Progenitor cell of endocrine pancreas (in vitro differentiated cells): ENCODE measurements at places on chromosomes 11 and 22. TPM values are rescaled to one million over a fixed set of nuclear protein-coding genes. Genes with fewer than 3 reads are reported as not detected.

Gene CDON
- 24.9 and 26.4 TPM in 2 replicates for total RNA-seq

Gene HSPB2
- total RNA-seq: not detected in 2 replicates

Gene OR4C5
- total RNA-seq: not detected in 2 replicates

Gene BIRC3
- total RNA-seq: 0.29 and 0.36 TPM in 2 replicates

Gene IL18
- 1.4 and 2.9 TPM in 2 replicates for total RNA-seq

Gene CLMP
- total RNA-seq: 2.3 and 4.0 TPM in 2 replicates

Gene OR56A1
- total RNA-seq: 0.09 TPM in 1 of 2 replicates, not detected in the other

Gene PICALM
- total RNA-seq: 129 and 133 TPM in 2 replicates

Gene LAMTOR1
- 84.9 and 85.4 TPM in 2 replicates for total RNA-seq

Gene LSP1
- total RNA-seq: not detected in 2 replicates

DNA sequence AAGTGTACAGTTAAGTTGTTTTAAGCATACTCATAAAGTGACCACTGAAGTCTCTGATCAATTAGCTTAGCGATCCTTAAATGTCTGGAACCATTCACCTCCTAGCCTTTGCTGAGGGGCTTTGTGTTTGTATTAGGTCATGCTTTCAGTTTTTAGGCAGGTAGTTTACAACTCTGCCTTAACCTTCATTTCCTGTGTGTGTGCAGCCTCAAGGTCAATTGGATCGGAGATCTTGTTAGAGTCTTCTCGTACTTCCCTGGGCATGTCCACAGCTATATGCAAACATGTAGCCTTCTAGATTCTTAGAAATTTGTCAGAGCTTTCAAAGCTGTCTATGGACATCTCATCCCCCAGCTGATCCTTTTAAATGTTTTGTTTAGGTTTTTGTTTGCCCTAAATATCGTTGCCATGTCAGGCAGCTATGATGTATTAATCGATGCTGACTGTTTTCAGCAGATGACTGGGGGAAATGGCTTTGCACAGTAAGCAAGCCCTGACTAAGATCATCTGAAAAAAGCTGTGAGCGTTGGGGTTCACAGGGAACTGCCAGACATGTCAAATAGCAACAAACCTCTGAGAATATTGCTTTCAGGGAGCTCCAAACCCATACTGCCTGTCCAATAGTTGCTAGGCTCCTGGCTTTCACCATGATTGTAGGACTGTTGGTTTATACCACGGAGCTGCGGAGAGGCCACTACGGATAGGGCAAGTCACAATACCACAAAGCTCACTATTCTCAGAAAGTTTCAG, 45.6 kb downstream of the GLYAT start:
- no peak for DNase-seq

GRCh38 chr11:119797123-119797611, 68.2 kb upstream of the NECTIN1 start:
- DNase-seq: no peak

GRCh38 chr22:49763696-49764095, 64.0 kb downstream of the BRD1 start:
- DNase-seq: peak; percentile 7

- no peak for DNase-seq
Observed at GRCh38 chr11:7520981-7521487, 7.2 kb downstream of the PPFIBP2 start.

DNA sequence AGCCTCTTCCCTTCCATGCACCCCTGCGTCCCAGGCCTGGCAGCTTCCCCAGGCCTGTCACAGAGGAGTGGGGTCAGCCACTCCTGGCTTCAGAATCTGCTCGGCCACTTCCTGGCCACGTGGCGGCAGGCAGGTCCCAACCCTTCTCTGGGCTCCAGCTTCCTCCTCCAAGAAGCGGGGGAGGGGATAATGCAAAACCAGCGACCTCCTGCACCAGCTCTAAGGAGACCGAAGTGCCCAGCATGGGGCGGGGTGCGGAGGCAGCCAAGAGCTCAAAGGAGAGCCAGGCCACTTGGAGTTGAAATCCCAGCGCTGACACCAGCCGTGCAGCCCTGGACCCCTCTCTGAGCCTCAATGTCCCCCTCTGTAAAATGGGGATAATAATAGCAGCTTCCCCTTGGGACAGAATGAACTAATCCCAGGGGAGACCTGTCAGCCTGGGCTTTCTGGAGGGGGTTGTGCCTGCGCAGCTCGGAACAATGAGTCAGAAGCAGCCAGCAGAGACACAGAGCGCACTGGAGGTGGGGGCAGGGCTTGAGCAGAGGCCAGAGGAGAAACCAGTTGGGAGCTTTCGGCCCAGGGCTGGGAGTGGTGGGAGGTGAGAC, 22.8 kb upstream of the PICK1 start:
- DNase-seq: no peak

DNA sequence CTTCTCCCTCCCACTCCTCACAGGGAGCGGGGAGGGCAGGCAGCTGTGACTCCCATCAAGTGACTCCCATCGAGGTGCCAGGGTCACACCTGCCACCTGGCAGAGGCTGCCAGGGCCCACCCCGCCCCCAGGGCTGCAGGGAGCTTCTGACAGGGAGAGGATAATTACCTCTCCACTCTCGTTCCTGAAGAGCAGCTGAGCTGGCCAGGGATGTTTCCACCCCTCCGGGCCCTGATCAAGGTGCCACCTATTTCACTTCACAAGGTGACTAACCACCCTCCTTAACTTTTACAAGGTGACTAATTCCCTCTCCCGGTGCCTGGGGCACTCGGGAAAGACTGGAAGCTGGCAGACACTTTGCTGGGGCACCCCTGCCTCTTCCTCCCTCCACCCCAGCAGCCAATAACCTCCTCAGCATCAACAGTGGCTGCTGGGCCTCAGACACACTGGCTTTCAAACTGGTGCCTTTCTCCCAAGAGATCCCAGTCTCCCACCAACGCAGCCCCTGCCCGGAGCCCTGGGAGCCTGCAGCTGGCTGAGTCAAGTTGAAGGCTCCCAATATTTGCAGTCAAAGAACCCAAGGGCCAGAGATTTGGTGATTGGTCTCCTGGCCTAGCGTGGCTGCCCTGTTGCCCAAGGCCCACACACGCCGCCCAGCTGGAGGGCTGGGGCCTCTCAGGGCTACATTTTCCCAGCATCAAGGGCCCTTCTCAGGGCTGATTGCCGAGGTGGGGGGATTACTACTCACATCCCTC, 22.0 kb upstream of the MYRF start:
- no peak for DNase-seq

DNA sequence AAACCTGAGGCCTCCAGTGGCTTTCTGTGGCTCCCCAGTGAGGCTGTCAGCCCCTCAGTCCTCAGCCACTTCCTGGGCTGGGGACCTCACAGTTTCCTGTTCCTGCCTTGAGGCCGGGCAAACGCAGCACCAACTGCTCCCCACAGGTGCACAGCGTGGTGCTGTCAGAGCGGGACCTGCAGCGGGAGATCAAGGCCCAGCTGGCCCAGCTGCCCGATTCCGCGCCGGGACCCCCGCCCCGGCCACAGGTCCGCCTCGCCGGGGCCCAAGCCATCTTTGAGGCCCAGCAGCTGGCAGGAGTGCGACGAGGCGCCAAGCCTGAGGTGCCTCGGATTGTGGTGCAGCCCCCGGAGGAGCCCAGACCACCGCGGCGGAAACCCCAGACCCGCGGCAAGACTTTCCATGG, 5.4 kb downstream of the TBC1D10C start:
- no peak for DNase-seq

GRCh38 chr11:128283451-128283850, 303.9 kb downstream of the ETS1 start:
- DNase-seq: no peak

DNA sequence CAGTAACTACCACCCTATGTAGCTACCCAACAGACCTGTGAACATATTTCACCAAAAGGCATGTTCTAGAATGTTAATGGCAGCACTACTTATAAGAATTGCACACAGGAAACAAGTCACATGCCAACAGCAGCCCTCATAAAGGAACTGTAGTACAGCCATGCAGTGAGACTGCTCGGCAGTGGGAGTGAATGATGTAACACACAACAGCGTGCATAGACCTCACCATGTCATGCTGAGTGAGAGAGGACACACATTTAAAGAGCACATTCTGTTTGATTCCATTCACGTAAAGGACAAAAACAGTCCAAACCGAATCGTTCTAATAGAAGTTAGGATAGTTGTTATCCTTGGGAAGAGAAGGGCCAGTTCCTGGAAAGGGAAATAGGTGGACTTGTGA, 27.2 kb upstream of the KIRREL3 start:
- DNase-seq: no peak

DNA sequence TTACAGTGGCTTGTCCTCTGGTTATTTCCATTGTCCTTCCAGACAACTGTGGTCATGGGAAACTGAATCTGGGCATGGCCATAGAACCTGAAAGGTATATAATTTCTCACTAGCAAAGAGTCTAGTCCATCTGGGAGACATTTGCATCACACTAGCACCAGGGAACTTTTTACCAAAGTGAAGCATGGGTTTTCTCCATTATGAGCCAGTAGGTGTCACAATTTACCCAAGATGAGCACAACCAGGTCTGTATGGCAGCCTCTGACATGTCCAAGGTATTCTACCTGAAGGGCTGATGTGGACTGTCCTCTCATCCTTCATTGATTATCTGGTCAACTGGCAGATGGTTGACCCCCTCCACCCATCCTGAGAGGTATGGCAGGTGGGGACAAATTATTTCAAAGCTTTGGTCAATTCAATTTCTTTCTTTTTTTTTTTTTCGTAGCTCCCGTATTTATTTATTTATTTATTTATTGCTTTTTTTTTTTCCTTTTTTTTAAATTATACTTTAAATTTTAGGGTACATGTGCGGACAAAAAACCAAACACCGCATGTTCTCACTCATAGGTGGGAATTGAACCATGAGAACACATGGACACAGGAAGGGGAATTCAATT, 425.9 kb downstream of the TMEM135 start:
- no peak for DNase-seq

GRCh38 chr11:86147004-86147403, 78.1 kb upstream of the PICALM start:
- DNase-seq: no peak

DNA sequence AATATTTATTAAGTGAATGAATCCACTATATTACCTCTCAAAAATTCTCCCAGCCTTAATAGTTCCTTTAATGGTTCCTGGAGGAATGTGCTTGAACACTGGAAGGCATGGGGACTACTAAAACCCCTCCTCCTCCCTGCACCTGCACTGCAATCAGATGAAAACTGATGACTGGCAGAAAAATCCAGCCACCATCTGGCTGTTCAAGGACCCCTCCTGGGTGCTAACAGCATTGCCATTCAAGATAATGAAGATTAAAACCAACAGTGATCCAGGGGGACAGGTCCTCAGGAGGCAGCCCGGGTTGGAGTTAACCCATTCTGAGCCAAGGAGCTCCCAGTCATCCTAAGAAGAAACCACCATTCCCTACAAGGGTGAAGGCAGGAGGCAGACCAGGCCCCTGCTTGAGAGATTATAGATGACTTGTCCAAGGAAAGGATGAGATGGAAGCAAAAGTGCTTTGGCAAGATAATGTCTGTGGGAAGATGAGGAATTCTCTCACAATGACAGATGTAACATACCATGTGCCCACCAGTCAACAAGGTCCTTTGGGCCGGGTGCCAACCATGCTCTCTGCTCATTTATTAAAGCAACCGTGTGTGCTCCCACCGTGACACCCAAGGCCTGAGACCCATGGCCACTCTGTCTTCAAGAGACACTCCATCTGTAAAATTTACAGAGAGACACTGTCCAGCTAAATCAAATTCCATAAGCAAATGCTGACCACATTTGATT, 90.6 kb downstream of the LARGE1 start:
- no peak for DNase-seq

DNA sequence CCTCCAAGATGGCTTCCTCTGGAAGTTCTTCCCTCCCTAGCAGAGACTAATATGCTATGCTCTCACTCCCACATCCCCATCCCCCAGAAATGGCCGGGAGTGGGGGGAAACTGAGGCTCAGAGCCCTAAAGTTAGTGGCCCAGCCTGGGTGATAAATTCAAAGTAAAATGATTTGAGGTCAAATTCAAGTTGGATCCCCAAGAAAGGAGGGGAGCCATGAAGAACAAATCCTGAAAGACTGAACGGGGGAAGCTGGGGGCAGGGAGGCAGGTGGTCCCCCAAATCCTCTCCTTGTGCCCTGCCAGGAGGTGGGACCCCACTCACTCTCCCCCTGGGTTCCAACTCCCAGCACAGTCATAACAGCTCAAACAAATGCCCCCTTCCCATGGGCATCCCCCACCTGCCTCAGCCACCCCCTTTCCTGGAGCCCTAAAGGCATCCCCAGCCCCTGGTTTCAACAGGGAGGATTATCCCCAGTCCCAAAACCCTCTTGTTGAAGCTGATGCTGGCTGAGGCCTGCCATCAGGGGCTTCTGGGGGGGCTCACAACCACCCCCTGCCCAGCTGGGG, 1.1 kb downstream of the CBX6 start:
- no peak for DNase-seq

- DNase-seq: no peak
Observed at GRCh38 chr11:32213223-32213622, 122.3 kb downstream of the RCN1 start.

DNA sequence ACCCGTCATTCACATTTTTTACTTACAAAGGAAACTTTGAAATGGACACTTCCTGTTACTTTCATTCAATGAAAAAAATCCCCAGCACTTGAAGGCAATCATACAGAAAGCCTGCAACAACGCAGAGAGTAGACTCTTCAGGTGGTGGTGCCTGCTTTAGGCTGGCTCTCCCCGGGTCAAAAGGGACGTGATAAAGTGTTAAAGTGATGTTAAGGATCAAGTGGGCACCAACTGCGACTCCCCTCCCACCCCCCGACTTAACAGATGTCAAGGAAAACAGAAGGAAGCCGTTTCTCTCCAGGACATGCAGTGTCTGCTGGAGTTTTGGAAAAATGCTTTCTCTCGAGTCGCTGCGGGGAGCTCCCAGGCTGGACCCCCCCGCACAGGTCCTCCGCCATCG, 414 bp upstream of the PNPLA3 start:
- DNase-seq: no peak

- no peak for DNase-seq
Observed at GRCh38 chr22:36185828-36186624, 15.6 kb downstream of the APOL4 start.

DNA sequence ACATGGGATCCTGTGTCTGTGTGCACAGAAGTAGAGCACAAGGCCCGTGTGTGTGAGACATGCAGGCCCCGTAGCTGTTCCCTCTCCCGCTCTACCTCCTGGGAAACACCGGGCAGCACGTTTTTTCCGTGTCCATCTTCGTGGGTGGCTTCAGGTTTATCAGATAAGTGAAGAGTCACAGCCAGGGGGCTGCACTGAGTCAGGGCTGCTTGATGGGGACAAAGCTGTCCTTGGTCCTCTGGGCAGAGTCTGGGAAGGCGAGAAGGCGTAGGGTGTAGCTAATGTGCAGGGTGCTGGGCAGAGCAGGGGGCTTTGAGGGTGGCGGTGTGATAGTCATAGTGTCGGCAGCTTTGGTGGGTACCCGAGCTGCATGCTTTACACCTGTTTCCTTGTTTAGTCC, 23.7 kb downstream of the INCENP start:
- DNase-seq: peak; percentile 6

- no peak for DNase-seq
Observed at GRCh38 chr11:7563281-7563680, 49.5 kb downstream of the PPFIBP2 start.
